ENCODE measurements at places on chromosomes 16 and 17.

GRCh38 chr16:57530104-57530521, 6.3 kb downstream of the CCDC102A start:
- H3K4me1 ChIP-seq = peaks cover 23% of the 10 kb centered on the region
- DNase-seq = no peak
- no peaks in the 10 kb centered on the region for H3K36me3 ChIP-seq
- H3K4me3 ChIP-seq = no peak overlapping the region
- H3K27me3 ChIP-seq = no peaks in the 10 kb centered on the region

DNA sequence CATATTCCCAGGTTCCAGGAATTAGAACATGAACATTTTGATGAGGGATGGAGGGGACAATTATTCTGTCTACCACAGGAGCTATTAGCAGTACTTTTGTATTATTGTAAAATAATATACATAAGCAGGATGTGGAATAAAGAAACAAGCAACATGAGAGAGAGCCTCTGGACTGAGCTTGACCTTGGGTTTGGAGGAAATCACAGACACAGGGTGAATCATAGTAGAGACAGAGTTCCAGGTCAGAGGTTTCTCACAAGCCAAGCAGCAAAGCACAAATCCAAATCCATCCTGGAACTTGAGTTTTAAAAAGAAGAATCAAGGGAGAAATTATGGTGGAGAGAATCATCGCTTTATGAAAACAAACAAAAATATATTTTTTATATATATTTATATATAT, 5.1 kb downstream of the KRT31 start:
- H3K27me3 ChIP-seq = no peaks in the 10 kb centered on the region
- no peak overlapping the region for H3K4me3 ChIP-seq
- no peak overlapping the region for H3K27ac ChIP-seq
- peaks cover 3% of the 10 kb centered on the region for H3K4me1 ChIP-seq
- no peaks in the 10 kb centered on the region for H3K36me3 ChIP-seq
- DNase-seq = peak; percentile 35

DNA sequence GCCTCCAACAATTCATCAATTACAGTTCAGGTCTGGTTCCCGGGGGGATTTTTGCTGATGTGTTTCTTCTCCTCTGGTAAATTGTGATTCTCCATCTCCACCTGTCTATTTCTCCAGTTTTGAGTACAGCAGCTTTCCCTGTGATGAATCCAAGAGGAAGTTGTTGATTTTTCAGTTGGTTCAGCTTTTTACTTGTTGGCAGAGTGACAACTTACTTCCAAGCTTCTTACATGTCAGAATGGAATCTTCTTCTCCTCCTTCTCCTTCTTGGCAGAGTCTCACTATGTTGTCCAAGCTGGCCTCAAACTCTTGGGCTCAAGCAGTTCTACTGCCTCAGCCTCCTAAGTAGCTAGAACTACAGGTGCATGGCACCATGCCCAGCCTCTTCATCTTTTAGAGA, 33.4 kb upstream of the TMEM92 start:
- H3K27me3 ChIP-seq = peaks cover 3% of the 10 kb centered on the region
- no peaks in the 10 kb centered on the region for H3K36me3 ChIP-seq
- no peak overlapping the region for H3K27ac ChIP-seq
- no peak for DNase-seq

- no peaks in the 10 kb centered on the region for H3K27me3 ChIP-seq
- DNase-seq = no peak
- H3K27ac ChIP-seq = no peak overlapping the region
- H3K4me1 ChIP-seq = no peaks in the 10 kb centered on the region
These were observed 18.2 kb downstream of the RAB40C start for GRCh38 chr16:608019-608418.

- no peaks in the 10 kb centered on the region for H3K36me3 ChIP-seq
- H3K27me3 ChIP-seq = no peaks in the 10 kb centered on the region
- DNase-seq = no peak
- no peak overlapping the region for H3K4me3 ChIP-seq
- no peaks in the 10 kb centered on the region for H3K4me1 ChIP-seq
- no peak overlapping the region for H3K27ac ChIP-seq
These were observed 404.8 kb downstream of the CDH13 start for GRCh38 chr16:83031524-83031923.
